ENCODE measurements at places on chromosomes 5 and 9.

DNA sequence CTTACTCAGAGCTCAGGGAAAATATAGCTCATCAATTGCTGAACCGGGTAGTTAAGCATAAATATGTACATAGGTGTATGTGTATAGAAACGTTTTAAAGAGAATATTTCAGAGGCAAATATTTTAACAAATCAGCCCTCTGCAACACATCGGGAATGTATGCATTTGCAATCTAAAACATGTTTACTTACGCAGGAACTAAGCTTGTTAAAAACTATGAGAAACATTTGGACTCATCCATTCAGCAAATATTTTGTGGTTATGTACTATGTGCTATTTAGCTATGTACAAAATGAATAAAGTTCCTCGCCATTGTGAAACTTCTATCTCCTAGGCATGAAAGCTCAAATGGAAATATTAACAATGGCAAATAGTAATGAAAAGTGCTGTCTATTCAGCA lies 469.9 kb downstream of the ARHGEF28 start:
- no peak for DNase-seq

- no peak for DNase-seq
These were observed 261.7 kb downstream of the KIF4B start for GRCh38 chr5:155275222-155275621.

- DNase-seq = no peak
These were observed 147.6 kb downstream of the AUH start for GRCh38 chr9:91214086-91214485.

GRCh38 chr9:116027511-116027910 lies 126.1 kb upstream of the PAPPA start:
- DNase-seq = peak; percentile 51

- DNase-seq = no peak
These were observed 77.3 kb downstream of the MAMDC2 start for GRCh38 chr9:70120834-70121510.

DNA sequence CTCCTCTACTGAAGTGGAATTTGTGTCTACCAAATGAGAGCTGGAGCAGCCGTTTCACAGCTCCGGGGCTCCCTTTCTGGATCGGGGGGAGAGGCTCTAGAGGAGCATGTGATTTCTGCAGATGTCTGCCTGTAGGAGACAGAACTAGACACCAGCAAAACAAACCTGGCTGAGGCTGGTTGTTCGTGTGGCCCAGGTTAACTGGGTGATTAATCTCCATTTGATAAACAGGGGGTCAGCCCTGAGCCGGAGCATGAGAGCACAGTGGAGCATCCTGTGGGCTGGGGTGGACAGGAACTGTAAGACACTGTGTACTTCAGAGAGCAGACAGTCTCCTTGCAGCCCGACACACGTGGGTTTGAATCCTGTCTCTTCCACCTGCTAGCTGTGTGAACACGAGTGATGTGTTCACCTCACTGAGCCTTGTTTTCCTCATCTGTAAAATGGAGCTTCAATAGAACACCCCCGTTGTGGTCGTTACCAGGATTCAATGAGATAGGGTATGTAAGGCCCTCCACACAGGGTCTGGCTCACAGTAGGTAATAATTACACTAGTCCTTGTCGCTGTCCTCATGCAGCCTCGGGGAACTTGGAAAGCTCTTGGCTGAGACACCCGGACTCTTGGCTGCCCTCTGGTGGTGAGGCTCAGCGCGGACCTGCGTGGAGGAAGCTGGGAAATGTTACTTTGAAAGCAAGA lies 12.9 kb downstream of the CXCL14 start:
- DNase-seq = peak; percentile 64

Data from A549 (cell line).